Cardiac muscle cell (in vitro differentiated cells and primary cell): ENCODE measurements at places on chromosomes 6 and 20.

DNA sequence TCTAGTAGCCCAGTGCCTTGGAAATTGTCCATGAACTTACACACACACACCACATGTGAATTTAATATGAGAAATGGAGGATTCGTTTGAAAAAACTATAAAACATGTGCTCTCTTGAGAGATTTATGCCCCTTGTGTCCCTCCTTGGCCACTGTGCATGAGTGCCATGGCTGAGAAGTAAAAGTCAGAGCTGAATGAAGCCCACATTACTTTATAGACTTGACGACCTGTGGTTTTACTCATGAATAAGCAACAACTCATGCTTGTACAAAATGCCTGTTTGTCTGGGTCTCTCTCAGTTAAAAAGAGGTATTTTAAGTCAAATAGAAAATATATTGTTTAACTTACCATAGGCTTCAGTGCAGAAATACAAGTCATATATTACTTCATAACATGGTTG, 102.7 kb downstream of the KCNQ5 start:
- DNase-seq = no peak

GRCh38 chr20:5168651-5169396, 42.0 kb downstream of the CDS2 start:
- DNase-seq = peak; percentile 56

- DNase-seq = no peak
Observed at GRCh38 chr20:18808712-18809111, 4.9 kb upstream of the SCP2D1 start.

DNA sequence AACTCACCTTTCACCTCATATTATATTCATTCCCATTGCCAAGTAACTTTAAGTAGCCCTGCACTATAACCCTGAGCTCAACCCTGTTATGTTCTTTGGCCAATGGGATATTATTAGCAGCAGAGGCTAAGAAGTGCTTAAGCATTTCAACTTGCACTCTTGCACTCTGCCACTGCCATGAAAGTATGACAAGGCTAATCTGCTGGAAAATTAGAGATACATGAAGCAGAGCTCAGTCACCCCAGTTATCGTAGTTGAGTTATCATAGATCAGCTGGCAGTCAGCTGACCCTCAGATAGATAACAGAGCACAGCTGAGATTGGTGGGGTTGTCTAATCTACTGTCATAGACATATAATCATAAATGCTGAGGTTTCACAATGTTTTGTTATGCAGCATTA, 209.4 kb upstream of the RUNX2 start:
- DNase-seq = peak; percentile 72

GRCh38 chr6:125193208-125193607, 39.6 kb downstream of the TPD52L1 start:
- no peak for DNase-seq

- no peak for DNase-seq
Observed at GRCh38 chr6:13427316-13427715, 60.1 kb downstream of the GFOD1 start.

DNA sequence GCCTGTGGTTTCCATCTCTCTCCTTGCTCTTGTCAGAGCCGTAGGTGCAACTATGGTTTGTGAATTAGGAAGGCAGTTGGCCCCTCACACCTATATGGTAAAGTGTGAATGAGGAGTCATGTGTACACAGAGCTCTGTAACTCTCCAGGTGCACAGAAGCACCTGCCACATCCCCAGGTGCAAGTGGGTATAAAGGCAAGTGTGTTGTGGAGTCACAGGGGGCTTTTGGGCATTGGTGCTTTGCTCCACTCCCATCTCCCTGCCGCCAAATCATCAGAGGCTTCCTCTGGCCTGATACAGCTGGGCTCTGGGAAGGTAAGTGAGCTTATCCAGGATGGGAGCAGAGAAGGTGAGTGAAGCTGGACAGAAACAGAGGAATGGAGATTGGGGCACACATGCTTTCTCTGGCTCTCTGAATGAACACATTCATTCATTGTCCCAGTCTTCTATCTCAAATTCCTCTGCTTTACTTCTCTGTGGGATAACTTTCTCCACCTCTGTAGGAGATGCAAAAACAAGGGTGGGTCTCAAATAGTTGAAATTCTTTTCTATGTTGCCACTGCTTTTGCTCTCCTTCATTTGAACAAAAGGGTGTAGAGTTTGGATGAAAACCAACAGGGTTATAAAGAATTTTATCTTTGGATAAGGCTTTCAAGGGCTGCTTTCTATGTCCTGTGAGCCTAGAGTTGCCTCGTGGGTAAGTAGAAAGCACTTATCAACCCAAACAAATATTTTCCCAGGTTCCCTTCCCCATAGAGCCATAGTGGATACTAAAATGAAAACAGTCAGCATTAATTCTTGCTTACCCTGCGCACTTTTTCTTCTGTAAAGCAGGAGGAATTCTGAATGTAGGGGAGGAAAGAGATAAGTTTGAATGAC, 45.0 kb upstream of the RIPOR2 start:
- peak; percentile 53 for DNase-seq

GRCh38 chr6:168099201-168100010, 20.4 kb upstream of the FRMD1 start:
- DNase-seq = peak; percentile 53

GRCh38 chr6:6331393-6331792, 10.9 kb upstream of the F13A1 start:
- DNase-seq = no peak

DNA sequence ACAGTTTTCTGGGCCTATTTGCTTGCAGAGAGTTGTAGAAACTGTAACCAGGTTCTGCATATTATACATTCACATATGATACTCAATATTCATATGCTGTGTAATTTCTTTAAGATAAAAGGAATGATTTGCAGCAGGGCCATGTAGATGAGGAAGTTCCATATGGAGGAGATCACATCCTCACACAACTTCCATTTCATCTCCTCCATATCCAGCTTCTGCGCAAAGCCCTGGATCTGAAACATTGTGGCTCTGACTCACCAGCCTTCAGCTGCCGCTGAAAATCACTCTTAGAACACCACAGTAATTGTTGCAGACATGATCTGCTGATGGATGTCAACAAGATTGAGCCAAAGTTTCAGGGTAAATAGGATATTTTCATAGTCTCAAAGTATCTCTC, 57.7 kb downstream of the PXDC1 start:
- DNase-seq = no peak

- DNase-seq = no peak
Observed at GRCh38 chr6:79134699-79135474, 56.8 kb upstream of the PHIP start.

DNA sequence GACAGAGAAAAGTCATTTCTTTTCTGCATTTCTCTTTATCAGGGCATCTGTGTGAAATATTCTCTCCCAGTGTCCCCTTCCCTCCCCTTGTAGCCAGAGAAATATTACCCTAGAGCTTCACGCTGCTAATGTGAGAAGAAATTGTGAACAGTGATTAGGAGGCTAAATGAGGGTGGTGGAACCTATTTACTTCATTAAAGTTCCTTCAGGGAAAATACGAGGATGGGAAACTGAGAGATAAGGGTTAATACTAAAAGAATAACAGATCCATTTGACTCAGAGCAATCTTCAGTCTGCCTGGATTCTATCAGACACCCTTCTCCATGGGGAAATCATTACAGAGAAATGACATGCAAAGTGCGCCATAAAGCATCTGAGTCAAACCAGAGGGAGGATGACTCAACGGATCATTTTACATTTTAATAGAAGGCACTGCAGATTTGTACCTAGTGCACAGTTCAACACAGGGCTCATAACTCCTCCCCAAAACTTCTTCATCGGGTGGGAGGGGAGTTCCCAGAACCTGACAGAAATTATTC, 131.3 kb downstream of the GJA10 start:
- DNase-seq = no peak

DNA sequence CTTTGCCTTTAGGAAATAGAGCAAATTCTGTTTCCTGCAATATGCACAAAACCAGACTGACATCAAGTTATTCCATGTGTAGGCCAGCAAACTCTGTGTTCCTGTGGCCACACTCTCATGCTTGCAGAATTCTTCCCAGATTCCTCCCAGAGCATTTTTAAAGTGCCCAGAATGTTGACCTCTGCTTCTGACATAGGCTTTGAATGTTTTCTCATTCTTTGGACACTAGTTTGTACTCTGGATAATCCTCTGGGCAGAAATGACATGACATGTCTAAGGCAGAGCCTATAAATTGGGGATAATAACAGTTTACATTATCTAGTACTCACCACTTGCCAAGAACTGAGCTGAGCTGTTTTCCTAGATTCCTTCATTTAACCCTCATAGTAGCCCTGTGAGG, 9.2 kb upstream of the EFHC1 start:
- DNase-seq = no peak

DNA sequence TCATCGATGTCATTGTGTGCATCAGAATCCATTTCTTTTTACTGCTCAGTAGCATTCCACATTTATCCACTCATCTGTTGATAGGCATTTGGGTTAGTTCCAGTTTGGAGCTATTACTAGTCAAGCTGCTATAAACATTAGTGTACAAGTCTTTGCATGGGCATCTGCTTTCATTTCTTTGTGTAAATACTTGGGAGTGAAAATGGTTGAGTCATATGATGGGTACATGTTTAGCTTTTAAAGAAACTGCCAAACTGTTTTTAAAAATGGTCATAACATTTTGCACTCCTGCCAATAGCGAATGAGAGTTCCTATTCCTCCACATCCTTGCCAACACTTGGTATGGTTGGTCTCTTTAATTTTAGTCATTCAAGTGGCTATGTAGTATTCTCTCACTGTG, 21.2 kb upstream of the SLC22A2 start:
- DNase-seq = no peak

DNA sequence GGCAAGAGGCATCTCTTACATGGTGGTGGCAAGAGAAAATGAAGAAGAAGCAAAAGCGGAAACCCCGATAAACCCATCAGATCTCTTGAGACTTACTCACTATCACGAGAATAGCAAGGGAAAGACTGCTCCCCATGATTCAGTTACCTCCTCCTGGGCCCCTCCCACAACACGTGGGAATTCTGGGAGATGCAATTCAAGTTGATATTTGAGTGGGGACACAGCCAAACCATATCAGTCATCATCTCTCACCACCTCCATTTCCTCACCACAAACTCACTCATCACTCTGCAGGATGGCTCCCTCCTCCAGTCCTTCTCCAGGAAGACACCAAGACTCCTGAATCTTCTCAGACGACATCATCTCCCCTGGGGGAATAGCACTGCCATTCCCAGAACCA, 25.8 kb upstream of the SLC16A10 start:
- DNase-seq = no peak

DNA sequence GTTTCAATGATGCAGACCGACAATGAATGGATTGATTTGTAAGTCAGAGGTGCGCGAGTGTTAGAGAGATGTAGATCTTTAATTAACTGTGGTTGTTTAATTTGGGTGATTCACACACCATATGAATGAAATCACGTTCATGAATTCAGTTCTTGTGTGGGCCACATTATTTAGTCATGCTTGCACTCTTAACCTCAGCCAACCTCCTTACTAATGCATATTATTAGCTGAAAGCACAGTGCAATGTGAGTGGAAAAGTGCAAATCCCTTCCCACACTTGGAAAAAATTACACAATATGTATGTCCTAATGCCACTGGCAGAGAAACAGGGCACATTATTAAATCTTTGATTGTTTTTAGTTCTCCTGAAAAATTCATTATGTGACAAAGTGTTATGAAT, 512.5 kb downstream of the BCKDHB start:
- DNase-seq = no peak

GRCh38 chr6:2984738-2985406, 13.5 kb upstream of the SERPINB6 start:
- no peak for DNase-seq

DNA sequence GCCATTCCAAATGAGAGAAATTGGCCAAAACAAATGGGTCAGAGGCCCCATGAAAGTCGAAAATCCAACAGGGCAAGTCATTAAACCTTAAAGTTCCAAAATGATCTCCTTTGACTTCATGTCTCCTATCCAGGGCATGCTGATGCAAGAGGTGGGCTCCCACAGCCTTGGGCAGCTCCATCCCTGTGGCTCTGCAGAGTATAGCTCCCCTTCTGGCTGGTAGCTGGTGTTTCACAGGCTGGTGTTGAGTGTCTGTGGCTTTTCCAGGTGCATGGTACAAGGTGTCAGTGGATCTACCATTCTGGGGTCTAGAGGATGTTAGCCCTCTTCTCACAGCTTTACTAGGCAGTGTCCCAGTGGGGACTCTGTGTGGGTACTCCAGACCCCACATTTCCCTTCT, 115.2 kb upstream of the LAMA2 start:
- no peak for DNase-seq

- no peak for DNase-seq
Observed at GRCh38 chr20:40493549-40493948, 195.5 kb downstream of the MAFB start.

DNA sequence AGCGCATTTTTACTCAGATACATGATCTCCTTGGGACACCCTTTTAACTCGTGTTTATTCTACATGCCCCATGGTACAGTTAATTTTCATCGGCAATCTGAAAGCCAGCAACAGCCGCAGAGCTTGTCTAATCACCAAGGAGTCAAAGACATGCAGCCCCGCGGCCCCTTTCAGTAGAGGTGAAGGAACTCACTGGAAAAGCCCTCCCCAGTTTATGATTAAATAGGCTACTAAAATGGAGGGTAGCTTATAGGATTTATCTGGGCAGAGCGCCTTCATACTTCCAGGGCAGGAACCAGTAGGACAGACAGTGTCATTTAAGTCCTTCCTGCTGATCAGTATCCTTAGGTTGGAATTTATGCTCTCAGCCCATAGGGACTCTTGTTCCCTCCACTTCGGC, 83.5 kb downstream of the DHX35 start:
- no peak for DNase-seq

- DNase-seq = no peak
Observed at GRCh38 chr20:35766843-35767242, 5.0 kb upstream of the PHF20 start.

DNA sequence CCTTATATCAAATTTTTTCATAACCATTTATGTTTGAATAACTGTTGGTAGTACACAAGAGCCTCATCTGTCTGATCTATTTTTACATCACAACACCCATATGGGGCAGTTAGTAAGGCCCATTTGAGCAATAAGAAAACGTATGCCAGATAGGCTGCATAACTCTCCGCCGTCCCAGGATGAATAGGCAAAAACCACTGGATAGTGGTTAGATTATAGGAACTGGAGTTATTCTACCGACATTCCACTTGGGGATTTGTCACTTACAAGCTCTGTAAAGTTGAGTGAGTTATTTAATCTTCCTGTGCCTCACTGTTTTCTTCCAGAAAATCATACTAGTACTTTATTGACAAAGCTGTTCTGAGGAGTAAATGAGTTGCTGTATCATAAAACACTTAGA, 881.9 kb downstream of the QKI start:
- DNase-seq = no peak

DNA sequence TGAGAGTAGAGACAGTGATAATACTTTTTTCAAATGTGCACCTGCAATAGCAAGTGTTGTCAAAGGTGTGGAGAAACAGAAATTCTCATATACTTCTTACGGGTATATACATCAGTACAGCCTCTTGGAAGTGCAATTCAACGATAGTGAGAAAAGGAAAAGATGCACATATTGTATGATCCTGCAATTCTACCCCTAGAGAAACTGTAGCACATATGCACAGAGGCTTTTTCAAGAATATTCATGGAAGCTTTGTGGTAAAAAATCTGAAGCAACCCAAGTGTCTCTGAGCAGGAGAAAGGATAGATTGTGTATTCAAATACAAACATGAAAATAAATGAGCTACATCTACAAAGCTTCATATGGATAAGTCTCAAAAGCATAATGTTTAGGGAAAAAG, 94.7 kb upstream of the PREP start:
- DNase-seq = no peak
